ENCODE measurements at places on chromosomes 5 and 9.

GRCh38 chr9:82247318-82247717 is 258.7 kb downstream of the SPATA31D1 start:
- no peak for DNase-seq

DNA sequence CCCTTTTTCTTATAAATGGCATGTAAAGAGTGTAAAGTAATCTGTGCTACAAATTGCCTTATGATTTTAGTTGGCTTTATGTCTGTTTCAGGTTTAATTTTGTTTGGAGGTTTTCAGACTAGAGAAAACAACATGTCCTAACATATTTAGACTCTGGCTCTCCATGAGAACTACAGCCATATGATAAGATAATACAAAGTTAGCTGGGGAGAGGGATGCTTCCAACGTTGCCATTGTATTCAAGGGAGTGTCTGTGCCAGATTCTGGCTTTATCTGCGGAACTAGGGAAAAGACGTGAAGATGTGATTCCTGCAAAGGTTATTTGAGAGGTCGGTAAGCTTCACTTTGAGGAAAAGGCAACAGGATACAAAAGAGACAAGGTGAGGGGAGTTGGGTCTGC is 140.0 kb upstream of the OTULINL start:
- no peak for DNase-seq

DNA sequence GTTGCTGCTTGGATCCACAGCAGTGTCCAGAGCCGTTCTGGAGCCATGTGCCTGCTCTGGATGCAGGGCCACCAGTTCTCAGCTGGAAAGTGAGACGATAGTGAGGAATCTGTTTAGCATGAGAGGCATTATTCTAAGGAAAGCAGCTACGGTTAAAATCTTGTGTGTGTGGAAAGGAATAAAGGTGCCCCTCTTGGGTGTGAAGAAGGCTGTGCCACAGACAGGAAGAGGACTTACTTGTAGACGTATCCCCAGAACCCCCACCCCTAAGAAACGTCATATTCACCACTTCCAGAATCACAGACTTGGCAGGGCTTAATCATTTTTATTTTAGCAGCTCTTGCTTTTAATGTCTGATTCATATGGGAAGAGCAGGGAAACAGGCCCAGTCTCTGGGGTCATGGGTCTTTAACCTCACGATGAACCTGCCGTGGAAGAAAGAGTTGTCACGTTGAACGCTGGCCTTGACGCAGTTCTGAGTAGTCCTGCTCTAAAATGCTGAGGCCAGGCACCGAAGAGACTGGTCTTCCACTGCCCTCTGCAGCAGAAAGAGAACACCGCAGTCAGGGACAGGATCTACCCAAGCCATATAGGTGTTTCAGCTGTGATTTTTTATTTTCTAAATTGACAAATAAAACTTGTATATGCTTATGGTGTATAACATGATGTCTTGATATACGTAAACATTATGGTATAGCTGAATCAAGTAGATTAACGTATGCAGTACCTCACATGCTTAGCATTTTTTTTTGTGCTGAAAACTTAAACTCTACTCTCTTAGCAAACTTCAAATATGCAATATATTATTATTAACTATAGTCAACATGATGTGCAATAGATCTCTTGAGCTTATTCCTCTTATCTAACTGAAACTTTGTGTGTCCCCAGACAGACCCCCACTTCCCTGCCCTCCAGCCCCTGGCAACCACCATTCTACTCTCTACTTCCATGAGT is 38.8 kb downstream of the CARTPT start:
- no peak for DNase-seq

GRCh38 chr5:54959673-54960418 is 25.5 kb downstream of the ESM1 start:
- no peak for DNase-seq

DNA sequence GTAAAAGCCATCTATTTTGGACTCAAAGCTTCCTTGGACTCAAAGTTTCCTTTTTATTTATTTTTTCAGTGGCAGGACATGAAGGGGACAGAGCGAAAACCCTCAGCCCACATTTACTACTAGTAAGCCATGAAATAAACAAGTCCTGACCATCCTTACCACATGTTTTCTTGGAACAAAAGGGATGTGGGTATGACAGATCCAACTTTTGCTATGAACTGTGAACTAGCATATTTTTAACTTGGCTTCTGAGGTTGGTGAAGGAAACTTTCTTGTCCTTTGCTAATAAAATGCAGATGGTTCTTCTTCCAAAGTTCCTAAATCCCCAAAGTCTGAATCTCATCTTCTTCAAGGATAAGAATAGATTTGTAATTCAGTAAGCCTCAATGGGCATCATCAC is 122.7 kb upstream of the TNC start:
- DNase-seq = no peak

DNA sequence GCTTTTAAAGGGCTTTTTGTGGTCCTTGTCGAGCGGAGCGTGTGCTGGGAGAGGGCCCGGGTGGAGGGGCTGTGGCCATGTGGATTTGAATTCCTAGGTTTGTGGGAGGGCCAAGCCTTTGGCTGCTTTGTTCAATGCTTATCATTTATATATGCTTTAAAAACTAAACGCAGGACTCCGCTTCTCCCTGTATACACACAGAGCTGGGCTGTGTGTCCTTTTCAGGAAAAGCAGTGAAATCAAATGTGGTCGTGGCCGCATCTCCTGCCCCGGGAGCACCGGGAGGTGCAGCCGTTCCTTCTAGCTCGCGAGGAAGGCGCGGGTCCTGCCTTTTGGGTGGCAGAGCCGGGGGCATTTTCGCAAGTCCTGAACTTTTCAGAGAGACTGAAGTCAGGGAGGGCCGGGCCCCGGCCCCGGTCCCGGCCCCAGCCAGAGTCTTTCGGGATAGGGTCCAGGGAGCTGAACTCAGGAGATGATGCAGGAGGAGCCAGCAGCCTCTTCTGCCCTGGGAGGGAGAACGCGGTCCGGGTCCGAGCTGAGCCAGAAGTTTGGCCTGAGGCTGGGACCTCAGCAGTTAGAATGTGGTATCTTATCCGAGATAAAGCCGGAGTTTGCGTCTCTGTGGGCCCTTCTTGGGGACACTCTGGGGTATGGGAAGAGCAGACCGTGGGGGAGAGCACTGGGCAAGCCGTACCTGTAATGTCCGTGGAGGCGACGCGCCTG is 158.8 kb downstream of the C9orf152 start:
- DNase-seq = no peak

GRCh38 chr9:6153425-6153824 is 62.2 kb upstream of the IL33 start:
- DNase-seq = no peak

GRCh38 chr5:61589946-61590345 is 257.9 kb downstream of the ZSWIM6 start:
- no peak for DNase-seq

DNA sequence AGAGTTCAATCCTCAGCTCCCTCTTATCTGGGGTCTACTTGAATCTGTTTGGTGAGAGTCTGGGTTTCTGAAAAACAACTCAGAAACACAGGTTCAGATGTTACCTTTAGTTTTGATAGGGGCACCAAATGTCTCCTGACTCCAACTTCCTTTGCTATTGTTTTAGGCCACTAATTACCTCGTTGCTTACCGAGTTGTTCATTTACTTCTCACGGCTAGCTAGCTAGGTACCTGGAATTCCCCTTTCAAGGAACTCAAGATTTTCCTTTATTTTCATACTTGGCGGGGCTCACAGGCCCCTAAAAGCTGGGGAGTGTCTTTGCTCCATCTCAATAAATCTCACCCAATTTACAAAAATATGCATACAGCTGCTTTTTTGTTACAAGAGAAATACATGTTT is 111.4 kb downstream of the SLC28A3 start:
- no peak for DNase-seq

DNA sequence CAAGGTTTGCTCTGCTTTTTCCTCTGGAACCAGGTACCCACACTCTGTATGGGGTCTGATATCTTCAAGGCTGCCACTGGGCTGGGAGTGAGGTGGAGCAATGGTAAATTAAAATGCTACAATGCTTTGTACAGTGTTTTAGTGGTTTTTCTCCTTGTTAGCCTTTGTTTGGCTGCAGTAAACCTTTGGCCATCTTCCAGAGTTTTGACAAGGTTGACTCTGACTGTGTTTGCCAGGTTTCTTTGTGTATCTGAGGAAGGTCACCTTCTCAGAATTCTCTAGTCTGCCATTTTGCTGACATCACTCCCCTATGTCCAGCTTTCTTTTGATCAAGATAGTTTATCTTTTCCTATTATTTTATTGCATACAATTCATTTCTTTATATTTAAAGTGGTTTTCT is 11.2 kb downstream of the SPATA31D1 start:
- no peak for DNase-seq

GRCh38 chr5:15560421-15560820 is 60.4 kb downstream of the FBXL7 start:
- DNase-seq = no peak

DNA sequence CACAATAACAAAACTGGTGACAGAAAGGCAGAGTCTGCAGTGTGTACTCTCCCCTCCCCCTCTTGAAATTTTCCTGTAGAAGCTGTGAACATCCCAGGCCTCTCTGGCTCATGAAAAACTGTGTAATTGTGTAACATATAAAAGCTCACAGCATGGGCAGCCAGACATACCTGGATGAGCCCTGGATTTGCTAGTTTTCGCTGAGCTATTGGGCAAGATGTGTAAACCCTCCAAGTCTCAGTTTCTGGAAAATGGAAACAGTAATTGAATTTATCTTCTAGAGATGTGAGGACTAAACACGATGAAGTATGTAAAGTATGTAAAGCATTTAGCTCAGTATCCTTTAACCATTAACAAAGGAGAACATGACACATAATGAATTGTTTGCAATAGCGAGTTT is 143.2 kb upstream of the ANKH start:
- DNase-seq = no peak

- no peak for DNase-seq
These were observed 164.2 kb downstream of the MEF2C start for GRCh38 chr5:88718736-88719135.

- no peak for DNase-seq
These were observed 12.9 kb downstream of the FLT4 start for GRCh38 chr5:180636403-180637075.

GRCh38 chr5:78541086-78541654 is 107.4 kb downstream of the LHFPL2 start:
- DNase-seq = no peak

DNA sequence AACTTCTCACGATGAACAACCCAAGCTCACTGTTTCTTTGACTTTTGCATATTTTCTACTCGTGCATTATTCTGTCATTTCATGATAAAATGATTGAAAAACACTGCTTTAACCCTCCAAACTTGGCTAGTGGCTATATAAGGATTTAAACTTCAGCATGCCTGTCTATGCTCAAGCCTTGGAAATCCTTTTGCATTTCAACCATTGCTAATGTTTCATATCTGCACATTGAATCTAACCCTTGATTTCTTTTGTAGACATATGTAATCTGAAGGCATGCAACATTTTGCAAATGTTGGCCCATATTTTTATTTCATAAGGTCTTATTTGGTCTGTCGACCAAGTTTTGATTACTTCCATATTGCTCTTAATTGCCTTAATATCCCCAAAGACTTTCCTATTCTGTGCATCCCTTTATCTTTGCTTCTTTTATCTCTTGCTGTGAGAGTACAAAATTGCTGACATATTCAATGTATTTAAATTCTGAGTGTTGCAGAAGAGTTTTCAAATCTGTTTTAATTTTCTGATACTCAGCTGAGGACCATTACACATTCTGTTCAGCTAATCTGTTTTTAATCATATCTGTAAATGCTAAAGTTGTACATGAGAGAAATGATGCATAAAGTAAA is 403.7 kb upstream of the ZNF608 start:
- DNase-seq = no peak
